ENCODE measurements at places on chromosomes 13 and 19. TPM values are rescaled to one million over a fixed set of nuclear protein-coding genes. Genes with fewer than 3 reads are reported as not detected.

The C3 gene
- 0.28 TPM for total RNA-seq

The CLEC17A gene
- not detected for total RNA-seq

GRCh38 chr19:19410553-19411550, 5.4 kb downstream of the GATAD2A start:
- peak; percentile 23 for DNase-seq
- H3K27ac ChIP-seq, result peak overlapping the region; percentile 59
- H3K4me3 ChIP-seq, result no peak overlapping the region
- H3K36me3 ChIP-seq, result peaks cover 39% of the 10 kb centered on the region
- no peaks in the 10 kb centered on the region for H3K27me3 ChIP-seq
- H3K4me1 ChIP-seq, result peaks cover 68% of the 10 kb centered on the region

- no peak overlapping the region for H3K27ac ChIP-seq
- H3K4me1 ChIP-seq, result peaks cover 3% of the 10 kb centered on the region
- H3K27me3 ChIP-seq, result peaks cover 36% of the 10 kb centered on the region
- H3K36me3 ChIP-seq, result no peaks in the 10 kb centered on the region
- no peak for DNase-seq
- peak overlapping the region; percentile 48 for H3K4me3 ChIP-seq
Measured at GRCh38 chr19:35986664-35987570, 8.1 kb upstream of the SDHAF1 start.

DNA sequence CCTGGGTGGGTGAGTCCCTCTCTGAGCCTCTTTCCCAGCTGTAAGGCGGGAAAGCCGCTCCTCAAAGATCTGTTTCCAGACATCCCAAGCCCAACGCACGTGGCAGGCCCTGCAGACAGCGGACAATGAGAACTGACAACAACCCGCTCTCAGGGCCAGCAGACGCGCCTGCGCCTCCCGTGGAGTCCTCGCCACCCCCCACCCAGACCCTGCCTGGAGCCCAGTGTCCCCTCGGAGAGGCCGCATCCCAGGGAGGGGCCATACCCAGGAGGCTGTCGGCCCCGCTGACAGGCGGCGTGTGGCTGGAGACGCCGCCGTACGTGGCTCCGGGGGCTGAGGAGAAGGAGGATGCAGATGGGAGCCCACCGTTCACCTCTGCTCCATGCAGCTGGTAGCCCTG, 16.3 kb upstream of the UQCR11 start:
- no peaks in the 10 kb centered on the region for H3K27me3 ChIP-seq
- H3K27ac ChIP-seq, result no peak overlapping the region
- peaks cover 9% of the 10 kb centered on the region for H3K4me1 ChIP-seq
- H3K4me3 ChIP-seq, result no peak overlapping the region
